ENCODE measurements at places on chromosomes 4 and X.

GRCh38 chrX:37060999-37061398 lies 52.8 kb downstream of the FAM47C start:
- DNase-seq: no peak

DNA sequence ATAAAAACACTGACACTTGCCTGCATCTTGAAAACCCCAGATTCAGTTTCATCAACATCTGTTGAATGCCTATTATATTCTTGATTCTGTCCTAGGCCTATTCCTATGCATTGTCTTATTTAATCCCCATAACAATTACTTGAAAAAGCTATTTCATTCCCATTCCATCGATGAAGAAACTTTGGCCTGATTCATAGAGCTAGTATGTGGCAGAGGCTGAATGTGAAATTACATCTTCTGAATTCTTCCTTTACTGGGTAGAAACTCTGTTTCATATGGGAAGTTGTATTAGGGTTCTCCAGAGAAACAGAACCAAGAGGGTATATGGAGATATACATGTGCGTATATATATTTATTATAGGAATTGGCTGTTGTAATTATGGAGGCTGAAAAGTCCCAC lies 35.0 kb upstream of the SLC4A4 start:
- no peak for DNase-seq

DNA sequence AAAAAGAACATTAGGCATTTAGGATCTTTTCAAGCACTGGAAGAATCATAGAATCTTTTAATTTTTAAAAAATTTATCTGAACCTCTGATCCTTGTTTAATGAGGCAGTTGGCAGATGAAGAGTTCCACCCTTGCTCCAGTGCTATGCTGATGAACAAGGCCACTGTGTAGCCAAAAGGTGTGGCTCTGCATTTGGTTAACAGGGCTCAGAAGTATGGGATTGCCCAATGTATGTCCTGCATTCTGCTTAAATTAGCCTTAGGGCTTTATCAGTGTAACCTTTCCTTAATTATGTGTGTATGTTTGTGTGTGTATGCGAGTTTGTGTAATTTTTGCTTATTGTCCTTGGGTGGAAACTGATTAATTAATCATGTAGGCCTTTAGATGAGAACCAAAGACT lies 43.3 kb upstream of the PPM1K start:
- DNase-seq: no peak

- DNase-seq: no peak
These were observed 230.2 kb upstream of the STK26 start for GRCh38 chrX:131792789-131793462.

GRCh38 chrX:44914532-44915198 lies 41.7 kb downstream of the KDM6A start:
- no peak for DNase-seq

GRCh38 chr4:88223516-88223915 lies 60.8 kb downstream of the PPM1K start:
- no peak for DNase-seq

- DNase-seq: no peak
These were observed 648.4 kb upstream of the HTR2C start for GRCh38 chrX:113935518-113935917.

DNA sequence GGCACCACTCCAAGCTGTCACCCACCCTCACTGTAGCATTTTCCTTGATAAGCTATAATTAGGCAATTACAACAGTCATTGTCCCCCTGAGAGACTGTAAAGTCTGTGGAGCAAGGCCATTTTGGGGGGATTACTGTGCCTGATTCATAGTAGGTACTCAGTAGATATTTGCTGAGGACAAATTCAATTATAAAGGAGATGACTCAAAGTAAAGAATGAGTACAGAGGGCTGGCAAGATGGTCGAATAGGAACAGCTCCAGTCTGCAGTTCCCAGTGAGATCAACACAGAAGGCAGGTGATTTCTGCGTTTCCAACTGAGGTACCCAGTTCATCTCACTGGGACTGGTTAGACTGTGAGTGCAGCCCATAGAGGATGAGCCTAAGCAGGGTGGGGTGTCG lies 42.0 kb downstream of the MAOB start:
- no peak for DNase-seq

GRCh38 chrX:96683997-96684338 lies 674 bp upstream of the DIAPH2 start:
- DNase-seq: no peak

DNA sequence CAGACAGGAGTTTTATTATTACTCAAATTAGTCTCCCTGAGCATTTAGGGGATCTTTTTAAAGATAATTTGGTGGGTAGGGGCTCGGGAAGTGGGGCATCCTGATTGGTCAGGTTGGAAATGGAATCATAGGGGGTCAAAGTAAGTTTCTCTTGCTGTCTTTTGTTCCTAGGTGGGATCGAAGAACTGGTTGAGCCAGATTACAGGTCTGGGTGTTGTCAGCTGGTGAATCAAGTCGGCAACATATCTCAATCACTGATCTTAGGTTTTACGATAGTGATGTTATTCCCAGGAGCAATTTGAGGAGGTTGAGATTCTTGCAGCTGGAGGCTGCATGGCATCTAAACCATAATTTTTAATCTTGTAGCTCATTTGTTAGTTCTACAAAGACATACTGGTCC lies 629.5 kb upstream of the AMOT start:
- no peak for DNase-seq

- no peak for DNase-seq
These were observed 73.6 kb downstream of the CEP44 start for GRCh38 chr4:174357321-174357720.

- peak; percentile 23 for DNase-seq
These were observed 14.3 kb downstream of the DCAF8L1 start for GRCh38 chrX:27966955-27967354.

GRCh38 chrX:39731735-39732134 lies 366.0 kb downstream of the BCOR start:
- DNase-seq: no peak

- no peak for DNase-seq
These were observed 593 bp downstream of the ELF4 start for GRCh38 chrX:130109429-130110378.

- DNase-seq: no peak
These were observed 48.3 kb downstream of the RBPJ start for GRCh38 chr4:26369132-26369531.

- DNase-seq: no peak
These were observed 192.3 kb upstream of the ANKRD50 start for GRCh38 chr4:124904723-124905388.

DNA sequence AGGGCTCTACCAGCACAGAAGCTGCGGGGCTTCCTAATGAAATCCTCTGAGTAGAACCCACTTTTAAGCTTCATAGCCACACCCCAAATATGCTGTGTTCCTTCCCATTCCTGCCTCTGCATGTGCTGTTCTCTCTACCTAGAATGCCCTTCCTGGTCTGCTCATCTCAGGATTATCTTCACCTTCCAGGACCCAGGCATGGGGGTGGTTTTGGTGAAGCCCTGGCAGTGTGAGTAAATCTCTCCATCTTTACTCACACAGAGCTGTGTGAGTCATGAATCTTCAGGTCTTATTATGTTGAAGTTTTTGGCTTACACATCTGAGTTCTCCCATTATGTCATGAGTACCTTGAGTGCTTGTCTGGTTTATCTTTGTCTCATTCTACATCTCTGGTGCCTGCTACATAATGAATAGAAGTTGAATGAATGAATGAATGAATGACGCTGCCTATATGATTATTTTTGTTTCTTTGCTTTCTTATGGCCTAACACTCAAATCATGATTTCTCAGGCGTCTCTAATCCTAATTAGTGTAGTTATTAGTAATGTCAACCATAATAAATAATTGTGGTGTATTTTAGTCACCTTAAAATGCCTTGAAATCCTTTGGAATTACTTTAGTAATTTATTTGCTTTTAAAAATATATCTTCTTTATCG lies 41.9 kb downstream of the HADH start:
- DNase-seq: no peak

DNA sequence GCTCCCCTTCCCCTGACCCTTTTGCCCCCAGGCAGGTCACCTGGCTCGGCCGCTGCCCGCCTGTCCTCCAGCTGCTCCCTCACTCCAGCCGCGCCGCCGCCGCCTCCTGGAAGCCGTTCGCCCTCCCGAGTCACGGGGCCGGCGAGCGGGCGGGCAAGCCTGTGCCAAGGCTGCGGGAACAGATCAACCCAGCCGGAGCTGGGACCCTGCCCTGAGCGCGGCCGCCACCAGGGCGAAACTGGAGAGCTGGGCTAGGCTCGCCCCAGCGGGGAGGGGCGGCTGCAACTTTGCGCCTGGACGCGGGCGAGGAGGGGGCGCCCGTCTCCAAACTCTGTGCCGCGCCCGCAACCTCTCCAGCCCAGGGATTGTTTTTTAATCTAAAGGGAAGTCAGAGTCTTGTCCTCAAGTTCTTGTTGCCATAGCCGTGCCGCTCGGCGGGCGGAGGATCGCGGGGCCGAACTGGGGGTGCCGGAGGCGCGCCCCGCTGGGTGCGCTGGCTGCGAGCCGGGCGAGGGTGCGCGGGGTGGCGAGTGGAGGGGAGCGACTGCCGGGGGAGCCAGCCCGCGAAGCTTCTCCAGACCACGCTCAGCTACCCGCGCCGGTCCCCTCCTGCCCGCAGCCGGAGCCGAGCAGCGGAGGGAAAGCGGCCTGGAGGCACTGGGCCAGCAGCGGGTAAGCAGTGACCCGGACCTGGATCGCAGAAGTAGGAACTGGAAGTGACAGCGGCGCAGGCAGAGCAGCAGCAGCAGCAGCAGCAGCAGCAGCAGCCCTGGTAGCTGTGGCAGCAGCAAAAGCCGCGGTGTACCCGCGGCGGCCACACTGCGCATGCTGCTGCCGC lies 13.4 kb downstream of the ARHGEF6 start:
- DNase-seq: no peak

DNA sequence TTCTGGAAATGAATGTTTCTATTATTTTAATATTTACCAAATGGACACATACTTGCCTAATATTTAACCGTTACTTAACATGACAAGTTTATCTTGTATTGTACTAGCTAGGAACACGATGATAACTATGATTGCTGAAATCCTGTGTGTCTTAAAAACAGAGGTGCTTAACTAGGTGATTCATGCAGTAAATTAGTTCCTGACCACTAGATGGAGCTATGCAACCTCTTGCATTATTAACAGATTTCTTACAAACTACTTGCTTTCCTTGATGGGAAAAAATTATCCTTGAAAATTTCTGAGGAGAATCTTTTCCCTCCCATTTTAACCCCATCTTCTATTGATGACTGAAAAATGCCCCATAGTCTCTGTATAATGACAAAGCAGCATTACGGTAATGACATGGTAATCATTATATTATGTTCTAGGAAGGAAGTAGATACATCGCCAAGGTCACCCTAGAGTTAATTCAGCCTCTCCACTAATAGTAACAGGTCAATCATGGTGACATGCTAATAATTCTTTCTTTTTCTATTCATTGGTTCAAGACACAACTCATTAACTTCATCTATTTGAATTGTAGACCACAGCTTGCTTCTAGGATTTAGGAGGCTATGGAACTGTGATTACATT lies 844.2 kb downstream of the RAPGEF2 start:
- peak; percentile 57 for DNase-seq

GRCh38 chr4:74962584-74962983 lies 29.7 kb downstream of the PARM1 start:
- no peak for DNase-seq

DNA sequence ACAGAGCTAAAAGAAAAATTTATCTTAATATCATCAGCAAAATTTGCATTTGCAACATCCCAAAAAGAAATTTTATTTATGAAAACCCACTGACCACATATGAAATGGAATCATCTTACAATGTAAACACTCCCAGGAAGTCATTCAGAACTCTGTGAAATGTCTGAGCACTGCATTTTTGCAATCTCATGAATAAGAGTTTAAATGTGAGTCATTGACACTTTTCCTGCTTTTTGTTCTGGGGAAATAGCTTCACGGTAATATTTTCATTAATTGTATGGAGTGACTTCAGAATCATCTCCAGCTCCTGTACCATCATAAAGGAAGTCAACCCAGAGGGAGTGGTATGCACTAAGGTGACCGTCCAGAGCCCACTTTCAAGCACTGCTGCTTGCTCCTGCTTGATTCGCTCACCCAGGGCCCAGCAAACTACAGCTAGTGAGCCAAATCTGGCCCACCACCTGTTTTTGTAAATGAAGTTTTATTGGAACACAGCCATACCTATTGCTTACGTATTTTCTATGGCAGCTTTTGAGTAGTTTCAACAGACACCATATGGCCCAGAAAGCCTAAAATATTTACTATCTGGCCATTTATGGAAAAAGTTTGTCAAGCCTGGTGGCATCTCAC lies 17.2 kb downstream of the EDNRA start:
- DNase-seq: peak; percentile 70

GRCh38 chr4:53192496-53192895 lies 173.4 kb downstream of the SCFD2 start:
- DNase-seq: no peak

DNA sequence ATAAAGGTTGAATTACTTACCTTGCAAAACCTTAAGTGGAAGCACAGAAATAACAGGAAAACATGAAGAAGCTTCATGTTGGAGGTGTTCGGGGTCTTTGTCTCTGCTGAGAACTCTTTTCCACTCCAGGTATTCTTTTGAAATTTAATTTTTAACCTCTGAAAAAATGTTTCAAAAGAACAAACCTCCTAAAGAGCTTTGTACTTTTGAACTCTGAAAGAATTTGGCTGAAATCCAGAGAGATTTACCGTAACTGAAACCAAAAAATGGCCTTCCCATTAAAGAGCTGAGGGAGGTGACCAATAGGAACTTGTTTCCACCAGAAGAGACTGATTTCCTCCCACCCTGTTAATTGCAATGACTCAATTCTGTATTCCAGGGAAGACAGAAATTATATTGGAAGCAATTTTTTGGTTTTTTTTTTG lies at the start of gene CFI:
Gene CFI, minus strand, starts transcription at position 105 of the 425 bp plus-strand sequence. Its CDS starts 28 bp downstream, at position 77.
- DNase-seq: peak; percentile 70

- DNase-seq: no peak
These were observed 3.4 kb upstream of the MAML3 start for GRCh38 chr4:140157341-140157740.

DNA sequence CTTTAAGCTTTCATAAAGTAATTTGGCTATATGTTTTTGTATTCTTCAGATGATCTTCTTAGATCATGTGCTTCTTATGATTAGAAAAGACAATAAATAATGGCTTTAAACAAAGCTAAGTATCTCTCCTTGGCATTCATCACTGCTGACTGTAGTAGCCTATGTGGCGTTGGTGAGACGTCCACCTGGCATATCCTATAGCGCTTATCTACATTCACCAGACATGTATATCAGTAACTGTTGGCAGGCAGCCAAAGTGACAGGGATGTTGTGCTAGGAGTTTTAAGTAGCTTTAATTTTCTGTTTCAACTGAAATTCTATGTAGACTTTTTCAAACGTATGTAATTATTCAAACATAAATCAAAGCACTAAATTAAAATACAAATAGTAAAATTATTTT lies 276.4 kb downstream of the IL15 start:
- DNase-seq: no peak

Measured in fibroblast of skin of left quadriceps (primary cell).